ENCODE measurements at places on chromosomes 12 and 14.

- no peaks in the 10 kb centered on the region for H3K4me1 ChIP-seq
- peaks cover 24% of the 10 kb centered on the region for H3K27me3 ChIP-seq
- H3K4me3 ChIP-seq: no peak overlapping the region
- H3K36me3 ChIP-seq: no peaks in the 10 kb centered on the region
- no peak overlapping the region for H3K27ac ChIP-seq
- no peak for DNase-seq
Measured at GRCh38 chr14:95507701-95508103, 8.7 kb downstream of the SYNE3 start.

- no peaks in the 10 kb centered on the region for H3K27me3 ChIP-seq
- H3K4me1 ChIP-seq: peaks cover 2% of the 10 kb centered on the region
- no peak overlapping the region for H3K27ac ChIP-seq
- no peak for DNase-seq
- no peak overlapping the region for H3K4me3 ChIP-seq
- H3K36me3 ChIP-seq: no peaks in the 10 kb centered on the region
Measured at GRCh38 chr12:47870175-47870781, 34.5 kb downstream of the VDR start.

DNA sequence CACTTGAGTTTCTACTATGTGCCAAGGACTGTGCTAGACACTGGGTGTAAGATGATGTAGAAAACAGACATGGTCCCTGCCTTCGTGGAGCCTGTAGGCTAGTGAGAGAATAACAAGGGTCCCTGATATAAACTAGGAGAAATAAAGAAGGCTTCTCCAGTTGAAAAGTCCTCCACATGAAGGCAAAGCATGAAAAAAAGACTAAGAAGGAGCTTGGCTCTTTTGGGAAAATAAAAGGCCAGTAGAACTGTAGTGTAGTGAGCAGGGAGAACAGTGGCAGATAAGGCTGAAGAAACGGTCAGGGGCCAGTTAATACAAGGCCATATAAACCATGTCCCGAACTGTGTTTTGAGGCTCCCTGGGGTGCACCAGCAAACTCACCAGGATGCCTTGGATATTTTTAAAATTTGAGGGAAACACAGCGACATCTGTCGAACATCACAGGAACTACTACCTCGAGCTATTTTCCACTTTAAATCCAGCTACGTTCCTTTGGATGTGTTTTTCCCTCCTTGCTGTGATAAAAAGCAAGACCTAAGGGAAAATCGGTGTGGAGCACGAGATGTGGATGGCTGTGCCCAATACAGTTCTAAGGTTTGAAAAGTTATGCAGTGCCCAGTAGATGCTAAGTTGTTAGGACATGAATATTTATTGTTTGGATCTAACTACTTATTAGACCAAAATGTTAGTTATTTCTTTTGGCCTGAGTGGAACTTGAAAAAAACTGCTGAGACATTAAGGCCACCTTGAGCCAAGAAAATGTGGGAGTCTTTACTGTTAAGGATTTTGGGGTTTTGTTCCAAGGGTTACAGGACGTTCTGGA, 8.5 kb upstream of the CFL2 start:
- peaks cover 7% of the 10 kb centered on the region for H3K4me1 ChIP-seq
- no peaks in the 10 kb centered on the region for H3K27me3 ChIP-seq
- no peak overlapping the region for H3K27ac ChIP-seq
- no peak overlapping the region for H3K4me3 ChIP-seq
- H3K36me3 ChIP-seq: no peaks in the 10 kb centered on the region

DNA sequence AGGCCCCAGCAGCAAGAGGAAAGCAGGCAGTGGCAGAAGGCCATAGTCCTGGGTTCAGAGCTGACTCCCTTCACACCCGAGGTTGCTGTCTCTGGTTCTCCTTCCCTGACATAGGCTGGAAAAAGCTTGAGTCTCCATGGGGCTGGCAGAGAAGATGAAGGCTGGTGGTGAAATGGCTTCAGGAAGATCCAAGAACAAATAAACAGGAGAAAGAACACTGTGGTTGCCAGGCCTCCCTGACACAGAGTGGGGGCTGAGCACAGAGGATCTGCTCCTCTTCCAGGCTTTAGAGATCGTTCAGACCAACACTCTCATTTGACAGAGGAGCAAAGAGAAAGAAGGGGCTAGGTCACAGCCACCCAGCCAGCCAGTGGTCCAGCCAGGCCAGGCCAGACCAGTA, 14.3 kb downstream of the HDAC7 start:
- H3K27me3 ChIP-seq: no peaks in the 10 kb centered on the region
- no peak overlapping the region for H3K27ac ChIP-seq
- H3K4me1 ChIP-seq: peaks cover 55% of the 10 kb centered on the region
- H3K36me3 ChIP-seq: peaks cover 3% of the 10 kb centered on the region
- DNase-seq: no peak

- H3K27me3 ChIP-seq: no peaks in the 10 kb centered on the region
- no peak overlapping the region for H3K27ac ChIP-seq
- no peak for DNase-seq
Measured at GRCh38 chr14:99938376-99938775, 126.8 kb upstream of the EVL start.

- no peak overlapping the region for H3K27ac ChIP-seq
- H3K27me3 ChIP-seq: peaks cover 24% of the 10 kb centered on the region
- H3K4me3 ChIP-seq: no peak overlapping the region
- DNase-seq: no peak
Measured at GRCh38 chr14:22450266-22450665, 138.8 kb downstream of the DAD1 start.

DNA sequence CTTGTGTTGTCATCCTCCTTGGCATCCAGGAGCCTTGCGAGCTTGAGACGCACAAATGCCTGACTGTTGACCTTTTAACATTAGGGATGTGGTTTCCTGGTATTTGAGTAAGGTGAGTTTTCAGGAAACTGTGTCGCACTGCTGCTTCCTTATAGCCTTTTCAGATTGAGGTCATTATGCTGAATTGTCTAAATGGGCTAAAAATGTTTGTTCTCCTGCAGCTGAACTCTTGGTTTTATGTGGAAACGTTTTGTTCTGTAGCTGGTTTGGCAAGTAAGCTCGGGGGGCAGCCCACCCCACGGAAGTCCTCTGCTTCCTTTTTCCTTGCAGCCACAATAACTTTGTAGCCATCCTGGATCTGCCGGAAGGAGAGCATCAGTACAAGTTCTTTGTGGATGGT, 5.7 kb downstream of the PRKAB1 start:
- H3K27me3 ChIP-seq: no peaks in the 10 kb centered on the region
- H3K4me3 ChIP-seq: no peak overlapping the region
- DNase-seq: no peak
- H3K27ac ChIP-seq: no peak overlapping the region
- H3K36me3 ChIP-seq: peaks cover 37% of the 10 kb centered on the region

GRCh38 chr12:108642269-108642870, 8.7 kb upstream of the SELPLG start:
- DNase-seq: no peak
- no peaks in the 10 kb centered on the region for H3K27me3 ChIP-seq
- no peak overlapping the region for H3K4me3 ChIP-seq

GRCh38 chr12:53093777-53094393, 3.6 kb upstream of the IGFBP6 start:
- H3K27me3 ChIP-seq: peaks cover 1% of the 10 kb centered on the region
- peak overlapping the region; percentile 26 for H3K27ac ChIP-seq
- no peaks in the 10 kb centered on the region for H3K36me3 ChIP-seq

GRCh38 chr14:75283162-75283832, 4.7 kb downstream of the FOS start:
- peak overlapping the region; percentile 69 for H3K27ac ChIP-seq
- H3K27me3 ChIP-seq: peaks cover 27% of the 10 kb centered on the region
- H3K4me3 ChIP-seq: no peak overlapping the region
- H3K4me1 ChIP-seq: peaks cover 41% of the 10 kb centered on the region
- peaks cover 17% of the 10 kb centered on the region for H3K36me3 ChIP-seq

DNA sequence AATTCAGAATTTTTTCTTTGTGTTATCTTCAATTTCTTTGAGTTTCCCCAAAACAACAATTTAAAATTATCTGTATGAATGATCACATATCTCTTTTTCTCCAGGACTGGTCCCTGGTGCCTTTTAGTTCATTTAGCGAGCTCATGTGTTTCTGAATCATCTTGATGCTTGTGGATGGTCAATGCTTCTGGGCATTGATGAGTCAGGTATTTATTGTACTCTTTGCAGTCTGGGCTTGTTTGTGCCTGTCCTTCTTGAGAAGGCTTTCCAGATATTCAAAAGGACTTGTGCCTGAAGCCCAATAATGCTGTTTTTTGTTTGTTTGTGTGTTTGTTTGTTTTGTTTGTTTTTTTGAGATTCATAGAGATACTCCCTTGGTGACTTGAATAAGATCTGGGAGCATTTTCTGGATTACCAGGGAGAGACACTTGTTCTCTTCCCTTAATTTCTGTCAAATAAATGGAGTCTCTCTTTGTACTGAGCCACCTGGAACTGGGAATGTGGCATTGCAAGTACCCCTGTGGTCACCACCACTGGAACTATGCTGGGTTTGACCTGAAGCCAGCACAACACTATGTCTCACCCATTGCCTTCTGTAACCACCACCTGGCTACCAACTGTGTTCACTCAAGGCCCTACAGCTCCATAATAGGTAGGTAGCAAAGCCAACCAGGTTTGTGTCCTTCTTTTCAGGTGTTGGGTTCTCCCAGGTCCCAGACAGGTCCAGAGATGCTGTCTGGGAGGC, 56.3 kb downstream of the SLC6A15 start:
- no peak overlapping the region for H3K4me3 ChIP-seq
- H3K27me3 ChIP-seq: no peaks in the 10 kb centered on the region
- no peak for DNase-seq
- H3K4me1 ChIP-seq: no peaks in the 10 kb centered on the region
- H3K36me3 ChIP-seq: peaks cover 5% of the 10 kb centered on the region

DNA sequence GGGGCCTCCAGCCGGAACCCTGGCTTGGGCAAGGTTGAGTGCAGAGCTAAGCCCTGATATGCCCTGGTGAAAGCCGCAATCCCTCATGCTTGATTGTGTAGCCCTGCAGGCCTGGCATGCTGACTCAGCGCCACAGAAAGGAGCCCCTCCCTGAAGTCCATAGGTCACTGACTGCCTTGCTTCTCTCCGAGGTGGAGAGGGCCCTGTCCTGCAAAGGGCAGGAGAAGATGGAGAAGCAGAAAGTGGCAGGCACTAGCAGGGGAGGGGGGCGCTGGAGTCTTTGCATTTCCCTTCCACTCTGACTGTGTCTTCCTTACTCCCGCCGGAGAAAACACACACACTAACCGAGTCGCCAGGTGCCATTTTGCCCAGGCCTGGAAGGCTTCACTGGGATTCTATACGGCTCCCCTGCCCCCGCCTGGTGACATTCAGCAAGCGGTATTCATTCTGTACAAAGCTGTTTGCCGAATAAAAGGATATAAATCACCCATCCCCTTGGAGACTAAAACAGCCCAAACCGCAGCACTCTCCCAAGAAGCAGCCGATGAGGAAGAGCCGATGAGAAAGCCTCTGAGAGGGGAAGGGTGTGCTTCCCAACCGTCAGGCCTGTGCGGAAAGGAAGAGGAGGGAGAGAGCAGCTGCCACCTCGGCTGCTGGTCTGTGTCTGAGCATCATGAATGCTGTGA, 69.8 kb downstream of the SLC6A12 start:
- no peak for DNase-seq
- peaks cover 37% of the 10 kb centered on the region for H3K27me3 ChIP-seq
- no peak overlapping the region for H3K4me3 ChIP-seq
- H3K36me3 ChIP-seq: no peaks in the 10 kb centered on the region

Measured in mesothelial cell of epicardium (in vitro differentiated cells).